Left ventricle myocardium inferior (tissue), 1 donor: ENCODE measurements at places on chromosomes 16 and 17. TPM values are rescaled to one million over a fixed set of nuclear protein-coding genes. Genes with fewer than 3 reads are reported as not detected.

The HOXB13 gene
- total RNA-seq = not detected

The FAM171A2 gene
- 0.55 TPM for total RNA-seq

The HP gene
- total RNA-seq = 1.6 TPM

The ENPP7 gene
- not detected for total RNA-seq

The CD300A gene
- 1.2 TPM for total RNA-seq

The RNF43 gene
- total RNA-seq = 4.7 TPM

The CSH2 gene
- total RNA-seq = not detected

The CCL17 gene
- total RNA-seq = not detected

The CDH11 gene
- 20.9 TPM for total RNA-seq

The USP6 gene
- 0.05 TPM for total RNA-seq

The PSMD3 gene
- total RNA-seq = 86.7 TPM

The OGFOD3 gene
- total RNA-seq = 28.0 TPM

The CSH1 gene
- total RNA-seq = not detected

The FZD2 gene
- 4.0 TPM for total RNA-seq

The LHX1 gene
- not detected for total RNA-seq

The EVPLL gene
- total RNA-seq = not detected
